ENCODE measurements at places on chromosomes 5 and 9.

DNA sequence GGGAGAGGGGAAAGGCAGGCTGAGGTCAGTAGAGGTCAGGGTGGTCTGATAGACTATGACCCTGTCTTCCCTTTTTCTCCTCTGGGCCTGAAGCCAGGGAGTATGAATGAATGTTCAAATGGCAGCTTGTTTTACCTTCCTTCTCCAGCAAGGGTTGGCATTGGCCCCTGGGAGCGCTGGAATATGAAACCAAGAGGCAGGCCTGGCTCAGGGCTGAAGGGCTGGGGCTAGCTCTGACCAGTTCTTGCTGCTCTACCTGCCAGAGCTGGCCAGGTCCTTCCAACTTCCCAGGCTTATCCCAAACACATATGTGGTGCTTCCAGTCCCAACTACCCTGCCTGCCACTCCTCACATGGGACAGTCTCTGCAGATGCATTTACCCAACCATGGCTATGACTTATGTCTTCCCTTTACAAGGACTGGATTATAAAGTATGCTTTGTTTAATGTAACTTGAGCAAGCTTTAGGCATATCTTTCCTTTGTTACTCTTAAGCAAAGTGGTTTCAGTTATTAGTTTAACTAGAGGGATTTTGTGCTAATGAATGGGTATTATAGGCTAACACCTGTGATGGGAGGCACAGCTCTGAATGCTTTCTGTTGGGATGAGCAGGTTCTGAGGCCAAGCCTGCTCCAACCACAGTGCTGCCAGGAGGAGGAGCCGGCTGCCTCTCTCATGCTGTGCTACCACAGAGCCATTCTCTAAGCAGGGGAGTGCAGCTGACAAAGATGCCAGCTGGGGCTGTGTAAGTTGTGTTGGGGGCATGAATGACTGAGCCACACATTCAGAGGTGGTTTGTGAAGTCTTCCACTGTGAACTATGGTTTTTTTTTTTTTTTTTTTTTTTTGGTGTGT is 6.1 kb downstream of the CCNI2 start:
- DNase-seq, result no peak

GRCh38 chr5:394671-395155 is 48.3 kb upstream of the EXOC3 start:
- no peak for DNase-seq

DNA sequence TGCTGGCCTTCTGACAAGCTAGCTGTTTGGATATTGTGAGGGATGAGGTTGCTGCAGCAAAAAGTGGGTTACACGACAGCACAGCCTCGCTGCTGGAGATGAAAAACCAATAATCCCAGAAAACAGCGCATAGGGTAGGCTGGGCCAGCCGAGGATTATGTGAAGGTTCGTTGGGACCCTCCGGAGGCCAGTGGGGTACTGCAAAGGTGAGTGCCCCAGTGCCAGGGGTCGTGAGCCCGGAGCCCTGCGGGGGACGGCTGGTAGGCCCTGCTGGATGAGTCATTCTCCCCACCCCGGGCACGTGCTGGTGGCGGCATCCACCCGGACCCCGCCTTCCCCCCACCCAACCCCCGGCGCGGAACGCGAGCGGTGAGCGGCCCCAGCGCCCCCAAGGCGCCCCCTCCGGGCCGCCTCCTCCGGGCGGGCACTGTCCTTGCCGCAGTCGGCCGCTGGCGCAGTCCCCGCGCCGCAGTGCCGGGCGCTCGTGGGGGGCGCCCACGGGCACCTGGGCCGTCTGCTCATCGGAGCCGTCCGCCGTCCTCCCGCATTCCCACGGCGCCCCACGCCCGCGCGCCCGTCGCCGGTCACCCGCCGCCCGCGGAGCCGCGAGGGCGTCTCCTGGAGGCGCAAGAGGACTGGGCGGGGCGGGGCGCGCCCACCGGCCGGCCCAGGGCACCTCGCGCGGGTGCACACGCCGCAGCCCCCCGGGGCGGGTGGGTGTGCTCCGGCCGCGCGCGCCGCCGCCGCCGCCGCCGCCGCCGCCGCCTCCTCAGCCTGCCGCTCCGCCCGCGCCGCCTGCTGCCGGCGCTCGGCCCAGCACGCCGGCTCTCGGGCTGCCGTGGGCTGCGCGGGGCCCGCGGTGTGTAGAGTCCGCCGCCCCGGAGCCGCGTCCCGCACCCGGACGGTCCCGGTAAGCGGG is at the start of gene PHF24:
PHF24 (plus strand) TSS at position 794 of the 919 bp plus-strand sequence. CDS start 13,014 bp downstream, outside the sequence.
- no peak for DNase-seq

DNA sequence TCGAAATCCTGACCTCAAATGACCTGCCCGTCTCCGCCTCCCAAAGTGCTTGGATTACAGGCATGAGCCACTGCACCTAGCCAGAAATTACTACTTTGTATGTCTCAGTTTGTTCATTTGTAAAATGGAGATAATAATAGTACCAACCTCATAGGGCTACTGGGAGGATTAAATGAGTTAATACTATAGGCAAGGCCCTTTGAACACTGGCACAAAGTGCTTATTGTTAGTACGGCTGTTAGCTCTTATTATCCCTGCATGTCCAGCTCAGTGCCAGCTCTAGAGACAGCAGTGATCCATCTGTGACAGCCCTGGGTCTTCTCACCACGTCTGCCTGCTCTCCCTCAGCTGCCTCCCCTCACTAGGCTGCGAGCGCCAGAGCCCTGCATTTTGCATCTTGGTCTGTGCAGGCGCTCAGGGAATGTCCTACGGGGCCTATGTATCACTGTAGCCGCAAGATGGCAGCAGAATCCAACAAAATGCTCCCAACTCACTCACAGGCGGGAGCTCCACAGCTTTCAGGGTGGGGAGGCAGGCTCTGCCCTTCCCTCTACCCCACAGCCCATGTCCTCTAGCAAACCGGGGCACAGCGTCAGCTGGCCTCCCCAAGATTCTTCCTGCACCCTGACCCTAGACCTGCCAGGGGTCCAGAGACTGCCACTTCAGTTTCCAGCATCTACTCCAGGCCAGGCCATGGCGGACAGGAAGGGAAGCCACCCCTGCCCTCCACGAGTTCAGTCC is 17.7 kb upstream of the AKNA start:
- peak; percentile 73 for DNase-seq

DNA sequence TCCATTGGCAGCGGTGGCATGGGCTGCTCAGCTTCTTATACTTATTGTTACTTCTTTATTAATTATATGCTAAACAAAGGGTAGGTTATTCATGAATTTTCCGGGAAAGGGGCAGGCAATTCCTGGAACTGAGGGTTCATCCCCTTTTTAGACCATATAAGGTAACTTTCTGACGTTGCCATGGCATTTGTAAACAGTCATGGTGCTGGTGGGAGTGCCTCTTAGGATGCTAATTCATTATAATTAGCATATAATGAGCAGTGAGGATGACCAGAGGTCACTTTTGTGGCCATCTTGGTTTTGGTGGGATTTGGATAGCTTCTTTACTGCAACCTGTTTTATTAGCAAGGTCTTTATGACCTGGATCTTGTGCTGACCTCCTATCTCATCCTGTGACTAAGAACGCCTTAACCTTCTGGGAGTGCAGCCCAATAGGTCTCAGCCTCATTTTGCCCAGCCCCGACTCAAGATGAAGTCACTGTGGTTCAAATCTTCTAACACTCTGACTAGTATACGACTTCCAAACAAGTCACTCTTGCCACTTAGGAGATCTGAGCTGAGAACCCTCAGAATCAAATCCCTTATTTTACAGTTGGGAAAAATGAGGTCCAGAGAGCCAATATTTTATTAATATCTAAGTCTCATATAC is 237.5 kb downstream of the TRIM32 start:
- no peak for DNase-seq

DNA sequence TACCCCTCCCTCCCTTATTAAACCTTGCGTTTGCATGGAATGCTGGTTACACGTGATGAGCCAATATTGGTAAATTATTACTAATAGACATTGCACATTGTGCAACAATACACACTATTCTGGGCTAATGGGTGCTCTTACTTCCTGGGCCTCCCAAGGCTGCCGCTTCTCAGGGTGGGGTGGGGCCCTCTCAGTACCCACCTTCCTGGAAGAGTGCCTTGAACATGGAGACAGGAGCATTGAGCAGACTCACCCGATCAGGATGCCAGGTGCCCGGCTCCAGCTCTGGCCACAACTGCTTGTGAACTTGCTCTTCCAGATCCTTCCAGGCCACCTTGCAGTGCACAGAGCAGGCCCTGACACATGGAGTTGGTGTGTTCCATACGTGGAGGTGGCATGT is 24.7 kb upstream of the CEP72 start:
- no peak for DNase-seq

DNA sequence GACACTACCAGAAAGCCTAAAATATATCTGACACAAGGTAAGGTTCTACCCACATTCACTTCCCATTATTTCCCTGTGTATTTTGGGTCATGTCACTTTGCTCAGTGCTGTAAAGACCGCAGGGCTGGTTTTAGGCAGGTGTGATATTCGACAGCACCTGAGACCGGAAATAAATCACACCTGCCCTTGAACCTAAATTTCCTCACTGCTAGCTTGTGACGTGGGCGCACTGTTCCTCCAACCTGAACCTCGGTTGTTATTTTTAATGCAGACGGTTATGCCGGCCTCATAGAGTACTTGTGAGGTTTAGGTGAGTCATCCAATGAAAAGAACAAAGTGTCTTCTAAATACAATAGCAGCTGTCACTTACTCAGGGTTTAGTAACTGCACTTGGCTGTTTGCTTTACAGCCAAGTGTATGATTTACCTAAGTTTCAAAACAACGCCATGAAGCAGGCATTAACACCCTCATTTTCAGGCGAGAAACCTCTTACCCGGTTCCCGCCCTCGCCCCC is 20.7 kb upstream of the ZNF782 start:
- DNase-seq, result no peak

GRCh38 chr5:53422539-53422938 is 57.9 kb upstream of the FST start:
- DNase-seq, result no peak

DNA sequence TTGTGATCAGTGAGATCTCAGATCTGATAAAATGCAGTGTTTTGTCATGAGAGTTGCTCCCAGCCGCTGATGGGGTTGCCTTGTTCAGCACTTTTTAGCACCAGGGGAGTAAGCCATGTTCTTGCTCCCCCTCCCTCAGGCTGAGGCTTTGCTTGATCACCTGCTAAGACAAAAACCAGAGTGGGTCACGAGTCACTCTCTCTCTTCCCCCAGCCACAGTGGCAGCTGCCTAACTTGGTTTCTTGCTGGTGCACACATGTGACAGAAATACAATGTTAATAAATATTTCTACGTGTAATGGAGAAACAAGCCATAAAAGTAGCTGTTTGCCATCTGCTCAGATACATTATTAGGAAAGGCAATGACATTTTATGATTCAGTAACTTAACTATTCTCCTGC is 212.4 kb upstream of the DMRT1 start:
- DNase-seq, result no peak

- DNase-seq, result no peak
These were observed 6.9 kb downstream of the PCDHGA12 start for GRCh38 chr5:141437221-141437620.

- no peak for DNase-seq
These were observed 296.0 kb upstream of the ACTBL2 start for GRCh38 chr5:57778501-57779091.

DNA sequence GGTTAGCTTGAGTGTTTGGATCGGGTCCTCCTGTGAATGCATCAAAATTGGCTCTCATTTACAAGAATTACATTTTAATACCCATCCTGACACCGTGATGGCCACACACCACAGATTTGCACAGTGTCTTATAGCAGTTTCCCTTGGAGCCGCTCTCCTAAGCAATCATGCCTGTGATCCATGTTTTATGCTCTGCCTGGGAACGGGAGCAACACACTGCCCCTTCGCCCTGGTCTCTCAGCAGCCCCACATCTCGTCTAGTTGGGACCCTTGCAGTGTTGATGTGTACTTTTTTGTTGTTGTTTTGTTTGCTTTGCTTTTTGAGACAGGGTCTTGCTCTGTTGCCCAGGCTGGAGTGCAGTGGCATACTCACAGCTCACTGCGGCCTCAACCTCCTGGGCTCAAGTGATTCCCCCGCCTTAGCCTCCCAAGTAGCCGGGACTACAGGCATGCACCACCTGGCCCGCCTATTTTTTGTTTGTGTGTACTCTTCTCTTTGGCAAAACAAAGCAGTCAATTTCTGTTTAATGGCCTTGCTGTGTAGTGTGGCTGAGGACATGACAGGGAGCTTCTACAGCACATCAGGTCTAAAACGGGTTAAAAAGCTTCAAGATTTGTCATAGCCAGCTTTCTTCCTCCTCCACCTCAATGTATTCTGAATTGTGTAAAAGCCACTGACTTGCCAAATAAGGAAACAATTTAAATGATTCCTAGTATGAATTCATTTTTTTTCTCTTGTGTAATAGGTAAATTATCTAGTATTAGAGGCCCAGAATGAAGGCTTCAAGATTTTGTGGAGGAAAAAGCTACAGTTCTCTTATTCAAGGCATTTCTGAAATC is 101.6 kb upstream of the TBCA start:
- DNase-seq, result no peak

- no peak for DNase-seq
These were observed 234.7 kb downstream of the HTR1A start for GRCh38 chr5:63727583-63727982.

DNA sequence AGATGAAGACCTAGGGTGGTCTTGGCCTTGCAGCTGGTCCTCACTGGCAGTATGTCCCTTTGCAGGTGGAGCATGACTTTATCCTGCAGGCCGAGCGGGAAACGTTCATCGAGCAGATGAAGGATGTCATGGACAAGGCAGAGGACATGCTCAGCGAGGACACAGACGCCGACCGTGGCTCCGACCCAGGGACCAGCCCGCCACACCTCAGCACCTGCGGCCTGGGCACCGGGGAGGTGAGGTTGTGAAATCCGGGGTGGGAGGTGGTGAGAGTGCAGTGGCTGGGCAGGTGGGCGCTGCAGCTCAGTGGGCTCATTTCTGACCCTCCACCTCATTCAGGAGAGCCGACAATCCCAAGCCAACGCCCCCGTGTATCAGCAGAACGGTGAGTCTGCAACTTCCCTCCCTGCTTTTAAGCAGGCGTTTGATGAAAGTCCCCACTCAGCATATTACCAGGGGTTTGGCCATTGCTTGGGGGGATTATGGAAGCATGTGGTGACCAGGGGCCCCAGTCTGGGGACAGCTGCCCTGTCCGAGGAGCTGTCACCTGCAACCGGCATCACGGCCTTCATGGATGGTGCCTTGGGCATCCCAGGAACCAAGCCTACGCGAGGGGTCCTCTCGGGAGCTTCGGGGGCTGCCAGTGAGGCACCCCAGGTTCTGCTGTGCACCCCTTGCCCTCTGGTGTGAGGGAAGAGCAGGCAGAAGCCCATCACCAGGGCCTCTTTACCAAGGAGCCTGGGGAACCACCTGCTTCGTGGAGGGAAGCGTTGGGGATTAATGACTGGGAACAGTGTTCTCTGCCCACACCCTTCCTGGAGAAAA is 84.0 kb downstream of the WNK2 start:
- no peak for DNase-seq

GRCh38 chr9:127612939-127613582 is 984 bp downstream of the STXBP1 start:
- DNase-seq, result no peak

DNA sequence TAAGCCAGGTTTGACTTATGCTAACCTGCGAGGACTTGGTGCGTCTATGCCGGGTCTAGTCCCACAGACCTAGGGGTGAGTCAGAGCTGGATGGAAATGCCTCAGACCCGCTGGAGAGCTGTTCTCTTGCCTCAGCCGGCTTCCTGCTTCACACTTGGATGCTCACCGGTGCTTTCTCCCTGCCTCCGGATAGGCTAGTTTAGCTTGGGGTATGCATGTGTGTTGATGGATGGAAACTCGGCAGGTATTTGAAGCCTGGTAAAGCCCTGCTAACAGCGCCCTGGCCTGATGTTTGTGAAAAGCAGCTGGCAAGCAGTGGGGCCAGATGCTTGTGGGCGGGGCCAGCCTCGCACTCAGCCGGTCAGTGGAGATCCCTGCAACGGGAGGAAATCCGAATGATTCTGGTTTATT is 29.3 kb downstream of the PRRC2B start:
- DNase-seq, result no peak

Measured in stimulated activated CD4-positive, alpha-beta T cell treated with anti-CD3 and anti-CD28 coated beads, Interleukin-15, amount 100 ng/mL, for 48 hours (primary cell).